Right atrium auricular region (tissue), 2 donors: ENCODE measurements at places on chromosomes 1 and 21. TPM values are rescaled to one million over a fixed set of nuclear protein-coding genes. Genes with fewer than 3 reads are reported as not detected.

DNA sequence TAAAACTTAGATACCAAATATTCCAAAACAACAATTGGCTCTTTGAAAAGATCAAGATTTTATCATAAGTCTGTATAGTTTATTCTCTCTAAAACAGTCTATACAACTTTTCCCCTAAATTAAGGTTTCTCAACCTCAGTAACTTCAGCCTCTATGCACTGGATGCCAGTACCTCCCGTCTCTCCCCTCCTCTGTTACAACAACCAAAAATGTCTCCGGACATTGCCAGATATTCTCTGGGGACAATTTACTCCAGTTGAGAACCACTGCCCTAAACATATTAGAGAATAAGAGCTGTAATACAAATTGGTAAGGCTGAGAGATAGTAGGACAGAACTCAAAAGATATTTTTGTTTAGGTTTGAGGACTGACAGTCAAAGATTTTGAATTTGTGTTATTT, 71.6 kb downstream of the TMEM200B start:
- DNase-seq = no peak

The NBPF10 gene
- total RNA-seq = 0.67 TPM

The CDC73 gene
- total RNA-seq = 27.8 TPM

DNA sequence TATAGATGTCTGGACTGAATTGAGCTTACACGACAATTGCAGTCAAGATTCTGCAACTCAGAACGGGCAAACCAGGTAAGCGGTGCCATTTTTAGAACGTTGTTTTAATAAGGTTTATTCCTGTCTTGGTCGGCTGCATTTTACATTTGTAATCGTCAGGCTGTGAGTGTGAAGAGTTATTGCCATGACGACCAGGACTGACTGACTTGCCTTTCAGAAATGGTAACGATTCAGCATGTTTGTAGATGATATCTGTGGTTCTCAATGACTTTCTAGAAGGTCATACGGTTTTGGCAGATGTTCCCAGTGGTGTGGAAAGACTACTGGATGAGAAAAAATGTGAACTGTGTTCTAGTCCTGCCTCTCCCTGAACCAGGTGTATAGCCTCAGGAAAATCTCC, 271.3 kb upstream of the B3GALT2 start:
- DNase-seq = no peak

- no peak for DNase-seq
Measured at GRCh38 chr1:46689897-46690296, 18.2 kb downstream of the TEX38 start.

GRCh38 chr1:219264561-219264960, 90.9 kb downstream of the LYPLAL1 start:
- no peak for DNase-seq

- DNase-seq = no peak
Measured at GRCh38 chr21:24255591-24255990, 1351.7 kb downstream of the MRPL39 start.

DNA sequence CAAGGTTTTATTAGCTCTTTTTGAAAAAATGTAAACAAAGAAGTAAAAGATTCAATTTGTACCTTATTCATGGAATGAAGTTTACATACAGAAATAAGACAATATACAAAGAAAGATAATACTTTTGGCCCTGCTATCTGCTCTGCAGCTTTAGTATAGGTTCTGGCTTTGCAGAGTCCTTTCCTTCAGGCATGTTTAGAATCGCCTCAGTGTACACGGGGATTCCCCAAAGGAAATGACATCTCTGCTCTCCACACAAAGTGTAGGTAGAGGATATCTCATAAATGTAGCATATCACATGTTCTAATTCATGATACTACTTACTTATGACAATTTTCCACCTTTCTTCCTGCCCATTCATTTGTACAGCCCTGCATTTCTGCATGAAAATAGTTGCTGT, 222.6 kb upstream of the DPYD start:
- DNase-seq = no peak

GRCh38 chr1:99131546-99131945, 126.9 kb upstream of the PLPPR5 start:
- DNase-seq = no peak

DNA sequence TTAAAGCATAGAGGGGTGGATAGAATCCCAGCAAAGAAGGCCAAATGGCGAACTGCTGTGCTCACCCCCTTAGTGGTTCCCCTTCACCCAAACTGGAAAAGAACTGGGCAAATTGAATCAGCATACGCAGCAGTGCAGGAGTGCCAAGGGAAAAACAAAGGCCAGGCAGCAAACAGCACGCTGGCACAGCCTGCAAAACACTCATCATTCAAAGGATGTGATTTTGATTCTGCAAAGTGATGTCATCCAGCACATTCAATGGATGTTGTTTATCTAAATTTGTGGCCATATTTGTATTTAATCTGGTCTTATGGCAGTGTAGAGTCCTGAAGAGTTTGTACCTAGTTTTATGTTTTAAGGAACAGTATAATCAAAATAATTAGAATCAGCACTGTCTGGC, 71.8 kb upstream of the ECE1 start:
- no peak for DNase-seq

The HSD3B2 gene
- not detected for total RNA-seq

The SELL gene
- total RNA-seq = 2.2 TPM

- no peak for DNase-seq
Measured at GRCh38 chr1:10915594-10915993, 96.9 kb upstream of the TARDBP start.

- no peak for DNase-seq
Measured at GRCh38 chr1:214640431-214641213, 37.6 kb downstream of the CENPF start.

GRCh38 chr1:191905781-191906180, 252.5 kb upstream of the RGS18 start:
- no peak for DNase-seq

DNA sequence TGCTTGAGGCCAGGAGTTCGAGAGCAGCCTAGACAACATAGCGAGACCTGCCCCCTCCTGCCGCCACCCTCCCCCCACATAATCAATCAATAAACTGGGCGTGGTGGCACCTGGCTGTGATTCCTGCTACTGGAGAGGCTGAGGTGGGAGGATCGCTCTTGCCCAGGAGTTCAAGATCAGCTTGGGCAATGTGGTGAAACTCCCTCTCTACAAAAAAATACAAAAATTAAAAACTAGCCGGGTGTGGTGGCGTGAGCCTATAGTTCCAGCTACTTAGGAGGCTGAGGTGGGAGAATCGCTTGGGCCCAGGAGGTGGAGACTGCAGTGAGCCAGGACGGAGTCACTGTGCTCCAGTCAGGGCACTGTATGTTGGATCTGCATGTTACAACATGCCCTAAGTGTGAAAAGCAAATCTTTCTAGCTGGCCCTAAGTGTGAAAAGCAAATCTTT, 7.0 kb upstream of the MDM4 start:
- DNase-seq = no peak

DNA sequence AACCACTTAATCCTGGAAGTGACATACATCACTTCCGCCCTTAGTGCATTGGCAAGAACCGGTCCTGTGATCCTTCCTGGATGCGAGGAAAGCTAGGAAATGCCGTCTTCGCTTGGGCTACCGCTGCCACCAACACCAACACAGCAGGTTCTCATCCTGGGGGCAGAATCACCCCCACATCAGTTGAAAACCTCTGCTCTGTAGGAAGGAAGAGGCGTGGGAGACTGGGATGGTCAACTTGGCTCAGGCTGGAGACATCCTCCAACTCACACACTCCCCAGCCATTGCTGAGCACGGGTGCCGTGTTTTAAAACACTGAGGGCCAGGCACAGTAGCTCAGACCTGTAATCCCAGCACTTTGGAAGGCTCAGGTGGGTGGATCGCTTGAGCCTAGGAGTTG, 74.9 kb downstream of the ALPL start:
- DNase-seq = no peak

GRCh38 chr1:99173282-99173681, 91.0 kb upstream of the PLPPR4 start:
- DNase-seq = no peak

- DNase-seq = no peak
Measured at GRCh38 chr1:47914218-47914938, 82.8 kb downstream of the TRABD2B start.

The PTGFR gene
- total RNA-seq = 1.6 TPM

The OR2T2 gene
- not detected for total RNA-seq

The NR1I3 gene
- not detected for total RNA-seq

DNA sequence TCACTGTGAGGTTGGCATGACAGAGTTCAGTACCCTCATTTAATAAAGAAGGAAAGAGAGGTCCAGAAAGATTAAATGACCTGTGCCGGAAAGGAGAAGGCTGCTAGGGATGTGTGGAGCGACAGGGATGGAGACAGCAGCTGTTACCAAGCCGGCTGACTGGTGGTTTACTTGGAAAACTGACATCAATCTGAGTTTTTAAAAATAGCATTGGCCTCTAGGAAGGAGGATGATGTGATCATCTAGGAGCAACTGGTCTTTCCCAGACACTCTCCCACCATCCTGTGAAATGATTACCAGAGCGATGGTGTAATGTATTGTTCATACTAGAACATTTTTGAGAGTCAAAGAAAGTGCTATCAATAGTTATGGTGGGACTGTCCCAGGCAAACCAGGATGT, 154.4 kb downstream of the ZSCAN20 start:
- DNase-seq = no peak

The XCL2 gene
- total RNA-seq = not detected

DNA sequence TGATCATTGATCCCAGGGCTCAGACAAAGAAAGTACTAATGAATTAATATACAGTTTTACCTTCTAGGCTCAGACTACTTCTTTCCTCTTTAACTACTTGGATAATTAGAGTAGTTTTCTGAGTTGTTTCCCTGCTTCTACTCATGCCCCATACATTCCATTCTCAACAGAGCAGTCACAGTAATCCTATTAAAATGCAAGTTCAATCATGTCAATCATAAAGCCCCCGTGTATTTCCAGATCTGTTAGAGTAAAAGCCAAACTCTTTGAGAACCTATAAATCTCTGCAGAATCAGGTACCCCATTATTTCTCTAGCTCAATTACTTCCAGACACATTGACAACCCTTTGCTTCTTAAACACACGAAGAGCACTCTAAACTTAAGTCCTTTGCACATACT, 242.1 kb upstream of the PRMT6 start:
- no peak for DNase-seq

DNA sequence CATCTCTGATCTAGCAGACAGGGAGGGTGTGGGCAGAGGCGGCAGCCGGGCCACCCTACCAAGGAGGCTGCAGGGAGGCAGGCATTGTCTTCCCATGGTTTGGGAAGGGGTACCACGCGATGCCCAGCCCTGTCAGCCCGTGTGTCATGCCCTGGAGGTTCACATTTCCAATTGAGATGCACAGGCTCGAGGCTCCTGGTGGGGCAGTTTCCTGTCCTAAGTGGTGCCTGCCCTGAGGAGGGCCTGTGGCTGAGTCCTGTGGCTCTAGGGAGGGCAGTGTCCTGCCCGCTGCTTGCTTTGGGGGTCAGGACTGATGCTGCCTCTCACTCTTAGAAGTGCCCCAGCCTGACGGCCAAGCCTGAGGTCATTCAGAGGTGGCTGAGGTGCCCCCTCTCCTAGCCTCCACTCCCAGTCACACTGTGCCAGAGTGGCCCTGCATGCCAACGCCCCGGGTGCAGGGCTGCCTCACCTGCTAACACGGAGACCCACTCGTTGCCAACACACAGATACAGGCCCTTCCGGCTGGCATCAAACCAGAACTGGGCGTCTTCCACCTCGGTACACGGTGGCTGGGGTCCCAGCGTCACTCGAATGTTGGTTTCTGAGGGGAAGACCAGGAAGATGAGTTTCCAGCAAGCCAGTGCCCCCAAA, 11.9 kb downstream of the KRTAP10-1 start:
- DNase-seq = no peak

GRCh38 chr21:34617753-34618339, 2.9 kb upstream of the RCAN1 start:
- DNase-seq = no peak

- no peak for DNase-seq
Measured at GRCh38 chr1:60969971-60970509, 112.3 kb upstream of the NFIA start.

The CD247 gene
- total RNA-seq = 0.79 TPM

GRCh38 chr1:210558302-210558701, 229.6 kb downstream of the HHAT start:
- DNase-seq = peak; percentile 63
